H1 (cell line): ENCODE measurements at places on chromosomes 16 and 17. TPM values are rescaled to one million over a fixed set of nuclear protein-coding genes. Genes with fewer than 3 reads are reported as not detected.
A peak's percentile ranks its signal among the peaks of the same experiment; 100 is the strongest.

DNAI2 gene
- total RNA-seq, result 0.15 TPM in 1 of 2 replicates, not detected in the other

SLC9A5 gene
- total RNA-seq, result 7.9 and 8.5 TPM in 2 replicates

HOXB9 gene
- total RNA-seq, result not detected in 2 replicates

SOX9 gene
- total RNA-seq, result 4.9 and 5.2 TPM in 2 replicates

ODF4 gene
- not detected in 2 replicates for total RNA-seq

PRSS53 gene
- total RNA-seq, result 1.7 and 2.5 TPM in 2 replicates

NAA60 gene
- 47.6 and 48.3 TPM in 2 replicates for total RNA-seq

- no peak overlapping the region for H3K4me3 ChIP-seq
- no peaks in the 10 kb centered on the region for H3K4me1 ChIP-seq
- no peak overlapping the region for H3K27ac ChIP-seq
- no peaks in the 10 kb centered on the region for H3K27me3 ChIP-seq
- no peak for DNase-seq
These were observed 53.0 kb upstream of the METRNL start for GRCh38 chr17:83026311-83026811.

GRCh38 chr16:68003031-68003430 is 3.7 kb upstream of the DPEP2 start:
- no peaks in the 10 kb centered on the region for H3K27me3 ChIP-seq
- no peaks in the 10 kb centered on the region for H3K4me1 ChIP-seq
- no peak for DNase-seq
- H3K36me3 ChIP-seq, result no peaks in the 10 kb centered on the region
- no peak overlapping the region for H3K4me3 ChIP-seq
- H3K27ac ChIP-seq, result no peak overlapping the region

GRCh38 chr16:89827383-89828198 is 684 bp upstream of the SPIRE2 start:
- H3K27me3 ChIP-seq, result no peaks in the 10 kb centered on the region
- H3K36me3 ChIP-seq, result no peaks in the 10 kb centered on the region
- no peak for DNase-seq
- peaks cover 5% of the 10 kb centered on the region for H3K4me1 ChIP-seq

GRCh38 chr17:2961446-2961845 is 102.0 kb downstream of the OR1D5 start:
- no peaks in the 10 kb centered on the region for H3K27me3 ChIP-seq
- no peak for DNase-seq
- H3K27ac ChIP-seq, result no peak overlapping the region

DNA sequence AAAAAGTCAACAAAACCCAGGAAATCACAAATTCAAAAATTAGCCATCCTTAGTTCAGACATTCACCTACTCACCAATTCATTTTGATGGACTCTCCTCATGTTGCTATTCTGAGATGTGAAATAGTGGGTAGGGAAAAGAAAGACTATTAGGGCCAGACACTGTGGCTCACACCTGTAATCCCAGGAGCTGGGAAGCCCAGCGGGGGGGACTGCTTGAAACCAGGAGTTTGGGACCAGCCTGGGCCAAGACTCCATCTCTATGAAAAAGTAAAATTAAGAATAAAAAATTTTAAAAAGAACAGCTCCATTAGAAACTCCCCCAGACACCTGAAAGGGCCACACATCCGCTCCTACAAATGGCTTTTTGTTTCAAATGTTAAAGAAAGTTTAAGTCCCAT is 21.4 kb downstream of the UBE2O start:
- DNase-seq, result no peak
- no peak overlapping the region for H3K4me3 ChIP-seq
- no peak overlapping the region for H3K27ac ChIP-seq
- H3K36me3 ChIP-seq, result no peaks in the 10 kb centered on the region

GRCh38 chr16:71353736-71354135 is 4.8 kb upstream of the CALB2 start:
- H3K27me3 ChIP-seq, result peaks cover 9% of the 10 kb centered on the region
- H3K27ac ChIP-seq, result no peak overlapping the region
- no peaks in the 10 kb centered on the region for H3K36me3 ChIP-seq
- H3K4me3 ChIP-seq, result no peak overlapping the region

DNA sequence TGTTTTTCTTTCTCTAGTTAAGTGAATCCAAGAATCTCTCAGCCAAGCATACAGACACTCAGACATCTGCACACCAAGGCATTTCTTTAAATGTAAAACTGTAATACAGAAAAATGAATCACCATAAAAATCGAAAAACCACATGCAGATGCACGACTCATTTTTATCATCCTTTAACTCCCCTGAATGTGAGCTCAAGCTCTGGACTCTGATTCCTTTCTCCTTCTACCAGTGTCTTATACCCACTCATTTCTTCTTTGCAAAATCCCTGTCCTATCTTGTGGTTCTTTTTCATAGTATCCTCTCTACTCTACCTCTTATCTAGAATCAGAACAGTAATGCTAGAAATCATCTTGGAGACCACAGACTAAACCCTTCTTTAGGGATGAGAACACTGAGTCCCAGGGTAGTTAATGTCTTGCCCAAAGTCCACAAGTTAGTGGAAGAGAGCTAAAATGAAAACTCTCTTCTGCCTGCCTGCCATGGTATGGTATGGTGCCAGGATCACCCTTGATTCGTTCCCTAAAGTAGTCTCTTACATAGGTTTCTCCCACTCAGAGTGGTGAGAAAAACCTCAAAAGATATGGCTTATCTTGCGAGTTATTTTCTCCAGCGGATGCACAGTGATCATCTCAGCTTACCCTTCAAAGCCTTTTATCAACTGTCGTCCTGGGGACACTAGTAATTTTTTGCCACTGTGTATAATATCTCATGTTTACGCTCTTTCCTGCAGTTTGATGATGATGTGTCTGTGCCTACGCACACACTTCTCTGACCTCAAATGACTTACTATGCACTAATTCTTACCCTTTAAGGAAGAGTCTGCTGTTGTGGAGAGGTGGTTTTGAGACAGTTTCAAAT is 30.2 kb downstream of the BRD7 start:
- H3K27ac ChIP-seq, result no peak overlapping the region
- no peak for DNase-seq
- H3K4me1 ChIP-seq, result no peaks in the 10 kb centered on the region
- H3K36me3 ChIP-seq, result peaks cover 17% of the 10 kb centered on the region
- H3K4me3 ChIP-seq, result no peak overlapping the region

DNA sequence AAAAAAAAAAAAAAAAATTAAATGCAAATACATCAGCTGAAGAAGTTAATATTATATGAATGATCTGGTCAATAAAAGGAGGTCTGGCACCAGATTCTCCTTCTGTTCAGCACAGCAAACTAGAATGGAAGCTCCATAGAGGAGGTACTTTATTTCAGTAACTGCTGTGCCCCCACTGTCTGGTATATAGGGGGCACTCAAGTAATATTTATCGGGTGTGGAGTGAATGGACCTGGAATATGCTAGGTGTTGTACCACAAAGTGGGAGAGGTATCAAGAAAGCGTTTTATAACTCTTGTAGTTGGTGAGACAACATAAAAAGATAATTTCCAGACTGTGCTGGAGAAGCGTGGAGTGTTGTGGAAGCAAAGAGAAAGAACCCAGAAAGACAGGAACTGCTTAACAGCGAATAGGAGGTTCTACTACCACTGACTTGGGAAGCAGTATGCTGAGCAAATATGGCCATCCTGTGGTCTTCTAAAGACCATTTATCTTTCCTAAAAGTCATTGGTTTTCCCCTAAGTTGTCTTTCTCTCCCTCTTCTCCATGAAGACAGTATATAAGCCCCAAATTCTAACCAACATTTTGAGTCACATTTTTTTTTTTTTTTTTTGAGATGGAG is 12.2 kb upstream of the PRKCA start:
- H3K36me3 ChIP-seq, result no peaks in the 10 kb centered on the region
- DNase-seq, result no peak
- H3K4me1 ChIP-seq, result no peaks in the 10 kb centered on the region
- H3K27ac ChIP-seq, result no peak overlapping the region
- no peak overlapping the region for H3K4me3 ChIP-seq

GRCh38 chr16:72947379-72948237 is 100.3 kb downstream of the ZFHX3 start:
- H3K27me3 ChIP-seq, result no peaks in the 10 kb centered on the region
- no peak overlapping the region for H3K4me3 ChIP-seq
- no peaks in the 10 kb centered on the region for H3K36me3 ChIP-seq
- no peak for DNase-seq
- peaks cover 5% of the 10 kb centered on the region for H3K4me1 ChIP-seq

- no peak overlapping the region for H3K27ac ChIP-seq
- no peaks in the 10 kb centered on the region for H3K4me1 ChIP-seq
- 0 out of 2 replicates have a peak, but pooled peaks cover 4% of the 10 kb centered on the region for H3K36me3 ChIP-seq
These were observed 12.6 kb upstream of the GFOD2 start for GRCh38 chr16:67731753-67732095.

- no peak overlapping the region for H3K27ac ChIP-seq
- no peaks in the 10 kb centered on the region for H3K27me3 ChIP-seq
- H3K4me1 ChIP-seq, result no peaks in the 10 kb centered on the region
These were observed 391.6 kb downstream of the CDH11 start for GRCh38 chr16:64730261-64730660.

GRCh38 chr17:37048811-37049210 is 100.1 kb downstream of the AATF start:
- H3K4me1 ChIP-seq, result peaks cover 14% of the 10 kb centered on the region
- H3K4me3 ChIP-seq, result no peak overlapping the region
- H3K36me3 ChIP-seq, result no peaks in the 10 kb centered on the region

DNA sequence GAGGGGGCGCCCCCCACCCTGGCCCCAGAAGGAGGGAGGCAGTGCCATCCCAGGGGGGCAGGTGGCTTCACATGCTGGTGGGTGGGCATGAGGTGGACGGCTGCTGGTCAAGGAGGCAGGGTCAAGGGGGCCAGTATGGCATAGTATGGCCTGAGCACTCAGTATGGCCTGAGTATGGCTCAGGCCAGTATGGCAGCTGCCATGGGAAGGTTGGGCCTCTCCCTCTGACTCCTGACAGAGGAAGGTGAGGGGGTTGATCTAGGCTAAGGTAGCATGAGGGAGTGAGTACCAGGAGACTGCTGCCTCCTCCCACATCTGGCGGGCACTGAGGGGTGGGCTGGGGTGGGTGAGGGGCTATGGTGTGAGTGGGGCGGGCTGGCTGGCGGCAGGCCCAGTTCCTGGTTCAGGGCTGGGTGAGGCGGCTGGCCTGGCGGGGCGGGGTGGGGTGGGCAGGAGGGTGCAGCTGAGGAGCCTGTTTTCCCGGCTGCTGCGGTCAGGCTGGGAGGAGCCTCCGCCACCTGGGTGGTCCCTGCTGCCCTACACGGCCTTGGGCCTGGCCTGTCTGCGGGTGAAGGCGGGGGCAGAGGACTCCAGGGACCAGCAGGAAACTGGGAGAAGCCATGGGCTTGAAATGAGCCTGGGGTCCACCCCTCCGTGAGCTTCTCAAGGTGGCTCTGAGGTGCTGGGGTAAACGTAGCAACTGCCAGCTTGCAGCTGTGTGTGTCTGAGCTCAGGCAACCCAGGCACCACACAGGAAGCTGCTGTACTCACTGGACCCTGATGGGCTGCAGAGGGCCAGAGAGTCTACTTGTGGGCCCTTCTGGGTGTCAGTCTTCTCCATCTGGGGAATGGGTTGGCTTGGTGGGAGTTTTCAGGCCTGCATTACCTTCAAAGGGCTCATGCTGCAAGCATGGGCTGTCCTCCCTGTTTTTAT is 57.0 kb downstream of the RAI1 start:
- H3K36me3 ChIP-seq, result no peaks in the 10 kb centered on the region
- no peak overlapping the region for H3K4me3 ChIP-seq
- no peaks in the 10 kb centered on the region for H3K27me3 ChIP-seq

DNA sequence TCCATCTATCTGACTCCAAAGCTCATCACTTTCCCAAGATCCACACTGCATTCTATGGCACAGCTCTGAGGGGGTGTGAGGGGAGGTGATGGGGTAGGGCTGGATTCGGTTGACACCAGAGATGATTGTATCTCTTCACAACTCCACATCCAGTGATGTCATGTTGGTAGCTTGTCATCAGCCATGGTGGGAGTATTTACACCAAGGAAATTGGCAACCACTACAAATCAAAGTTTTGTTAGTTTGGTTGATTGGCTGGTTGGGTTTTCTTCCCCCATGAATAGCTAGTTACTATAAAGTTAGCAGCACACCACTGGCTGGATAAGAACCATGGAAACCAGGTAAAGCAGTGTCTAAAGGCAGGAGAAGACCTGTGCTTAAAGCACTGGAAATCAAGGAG is 15.0 kb downstream of the SLC46A1 start:
- H3K4me3 ChIP-seq, result no peak overlapping the region
- H3K4me1 ChIP-seq, result no peaks in the 10 kb centered on the region
- no peak overlapping the region for H3K27ac ChIP-seq
- no peak for DNase-seq
- no peaks in the 10 kb centered on the region for H3K27me3 ChIP-seq
- no peaks in the 10 kb centered on the region for H3K36me3 ChIP-seq

- H3K27ac ChIP-seq, result no peak overlapping the region
- no peak for DNase-seq
- H3K4me1 ChIP-seq, result no peaks in the 10 kb centered on the region
These were observed 131.7 kb downstream of the RGS9 start for GRCh38 chr17:65268832-65269231.

- H3K36me3 ChIP-seq, result no peaks in the 10 kb centered on the region
- H3K27ac ChIP-seq, result no peak overlapping the region
- H3K4me1 ChIP-seq, result no peaks in the 10 kb centered on the region
These were observed 126.6 kb downstream of the TMEM132E start for GRCh38 chr17:34706029-34706428.

DNA sequence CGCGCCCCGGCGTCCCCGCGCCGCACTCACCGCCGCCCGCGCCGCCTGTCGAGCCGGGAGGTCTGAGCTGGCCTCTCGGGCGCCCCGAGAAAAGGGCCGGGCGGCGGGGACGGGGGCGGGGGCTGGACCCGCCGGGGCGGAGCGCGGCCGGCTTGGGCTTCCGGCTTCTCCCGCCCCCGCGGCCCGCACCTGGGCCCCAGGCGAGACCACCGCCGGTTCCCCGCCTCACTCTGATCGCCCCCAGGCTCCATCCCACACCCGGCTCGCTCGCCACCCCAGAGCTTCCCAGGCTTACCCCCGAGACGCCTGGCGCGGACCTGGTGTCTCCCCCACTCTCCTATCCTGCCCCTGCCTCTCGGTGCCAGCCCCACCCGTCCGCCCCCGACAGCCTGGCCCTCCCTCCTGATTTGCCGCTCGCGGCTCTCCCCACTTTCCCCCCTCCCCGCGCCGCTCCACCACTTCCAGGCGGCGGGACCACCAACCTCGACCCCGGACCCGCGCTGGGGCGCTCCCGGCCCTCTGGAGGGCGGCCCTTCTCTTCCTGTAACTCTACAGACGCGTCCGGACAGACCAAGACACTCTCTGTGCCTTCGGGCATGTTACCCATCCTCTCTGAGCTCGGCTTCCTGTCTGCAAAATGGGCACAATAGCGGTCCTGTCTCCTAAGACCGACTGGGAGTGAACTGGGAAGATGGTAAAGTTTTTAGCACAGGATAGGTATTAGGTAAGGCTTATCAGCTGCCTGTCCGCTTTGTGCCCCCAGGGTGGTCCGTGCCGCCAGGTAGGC is at the start of gene LITAF:
LITAF (minus strand) TSS at position 64 of the 787 bp plus-strand sequence. CDS start 30,189 bp downstream, outside the sequence.
- H3K4me1 ChIP-seq, result peaks cover 12% of the 10 kb centered on the region
- peaks cover 21% of the 10 kb centered on the region for H3K27me3 ChIP-seq
- peak within 1 kb of the TSS; percentile 87 for H3K4me3 ChIP-seq
- H3K27ac ChIP-seq, result no peak within 1 kb of the TSS; the same call in 1 of the 2 replicates
- DNase-seq, result peak; percentile 9

- peaks cover 6% of the 10 kb centered on the region; the same call in 1 of the 2 replicates for H3K4me1 ChIP-seq
- H3K4me3 ChIP-seq, result no peak overlapping the region
- DNase-seq, result no peak
- H3K27me3 ChIP-seq, result no peaks in the 10 kb centered on the region; the same call in 1 of the 2 replicates
These were observed 24.6 kb upstream of the DLX4 start for GRCh38 chr17:49944273-49944870.
